ENCODE measurements at places on chromosomes 2 and 18.

DNA sequence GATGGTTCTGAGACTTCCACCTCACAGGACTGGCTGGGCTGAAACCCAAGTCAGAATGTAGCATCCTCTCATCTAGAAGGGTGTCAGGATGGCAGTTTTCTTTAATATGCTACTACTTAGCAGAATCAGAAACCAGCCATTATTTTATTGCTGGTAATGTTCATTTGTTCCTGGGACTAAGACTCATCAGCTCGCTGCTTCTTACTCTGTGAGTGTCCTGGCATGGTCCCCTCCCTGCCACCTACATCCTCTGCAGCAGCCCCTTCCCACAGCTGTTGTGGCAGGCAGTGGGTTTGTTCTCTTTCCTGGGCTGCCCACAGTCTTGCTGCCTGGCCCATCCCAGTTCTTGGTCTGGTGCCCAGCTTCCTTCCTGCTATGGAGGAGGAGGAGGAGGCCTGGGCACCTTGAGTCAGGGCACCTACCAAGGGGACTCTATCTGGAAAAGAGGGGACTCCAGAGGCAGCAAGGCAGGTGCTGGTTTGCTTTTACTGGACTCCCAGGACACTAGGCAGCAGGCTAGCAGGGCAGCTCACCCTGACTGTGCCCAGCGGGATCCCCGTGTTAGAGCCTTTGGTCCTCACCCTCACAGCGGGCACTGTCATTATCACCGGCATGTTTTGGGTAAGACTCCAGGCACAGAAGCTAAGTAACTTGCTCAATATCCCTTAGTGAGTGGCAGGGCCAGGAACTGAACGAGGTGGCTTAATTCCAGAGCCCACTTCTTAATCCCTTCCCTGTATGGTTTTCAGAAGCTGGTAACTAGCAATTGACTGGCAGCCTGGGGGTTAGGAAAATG is 62.1 kb downstream of the LRRFIP1 start:
- DNase-seq: no peak

GRCh38 chr2:27126252-27126710 is 2.7 kb downstream of the ABHD1 start:
- DNase-seq: no peak

GRCh38 chr18:14930076-14930475 is 182.1 kb downstream of the ANKRD30B start:
- no peak for DNase-seq

DNA sequence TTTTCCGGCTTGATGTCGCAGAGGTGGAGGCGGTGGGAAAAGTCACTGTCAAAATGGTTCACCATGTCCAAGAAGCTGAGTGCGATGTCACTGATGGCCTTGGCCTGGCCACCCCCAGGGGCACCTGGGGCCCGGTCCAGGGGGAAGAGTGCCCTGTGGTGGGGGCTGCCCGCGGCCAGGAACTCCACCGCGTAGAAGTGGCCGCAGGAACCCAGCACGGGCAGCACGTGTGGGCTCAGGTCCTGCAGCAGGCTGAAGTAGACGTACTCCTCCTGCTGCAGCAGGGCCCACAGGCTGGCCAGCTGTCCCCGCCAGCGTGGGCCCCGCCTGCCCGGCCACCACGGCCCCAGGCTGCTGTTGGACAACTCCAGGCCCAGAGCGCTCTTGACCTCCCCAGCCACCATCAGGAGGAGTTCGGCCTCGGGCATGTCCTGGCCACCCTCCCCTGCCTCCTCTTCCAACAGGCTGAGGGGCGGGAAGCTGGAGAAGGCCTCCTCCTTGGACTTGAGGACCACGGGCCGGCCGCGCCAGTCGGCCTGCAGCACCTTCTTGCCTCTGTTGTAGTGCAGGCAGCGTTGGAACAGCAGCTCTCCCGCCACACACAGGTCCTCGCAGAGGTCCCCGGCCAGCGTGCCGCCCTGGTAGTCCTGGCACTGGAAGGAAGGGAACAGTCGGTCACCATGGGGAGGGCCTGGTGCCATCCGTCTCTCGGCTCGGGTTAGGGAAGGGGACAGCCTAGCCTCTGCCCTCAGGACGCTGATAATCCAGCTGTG is 10.3 kb downstream of the DIPK1C start:
- DNase-seq: no peak

GRCh38 chr2:55239656-55240222 is 7.3 kb downstream of the RPS27A start:
- no peak for DNase-seq

DNA sequence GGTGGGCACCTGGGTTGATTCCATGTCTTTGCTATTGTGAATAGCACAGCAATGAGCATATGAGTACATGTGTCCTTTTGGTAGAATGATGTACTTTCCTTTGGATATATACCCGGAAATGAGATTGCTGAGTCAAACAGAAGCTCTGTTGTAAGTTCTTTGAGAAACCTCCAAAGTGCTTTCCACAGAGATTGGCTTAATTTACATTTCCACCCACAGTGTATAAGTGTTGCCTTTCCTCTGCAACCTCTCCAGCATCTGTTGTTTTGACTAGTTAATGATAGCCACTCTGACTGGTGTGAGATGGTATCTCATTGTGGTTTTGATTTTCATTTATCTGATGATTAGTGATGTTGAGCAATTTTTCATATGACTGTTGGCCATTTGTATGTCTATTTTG is 194.8 kb downstream of the ZNF804A start:
- DNase-seq: no peak

GRCh38 chr2:30694286-30695055 is 112.8 kb downstream of the CAPN13 start:
- DNase-seq: no peak

DNA sequence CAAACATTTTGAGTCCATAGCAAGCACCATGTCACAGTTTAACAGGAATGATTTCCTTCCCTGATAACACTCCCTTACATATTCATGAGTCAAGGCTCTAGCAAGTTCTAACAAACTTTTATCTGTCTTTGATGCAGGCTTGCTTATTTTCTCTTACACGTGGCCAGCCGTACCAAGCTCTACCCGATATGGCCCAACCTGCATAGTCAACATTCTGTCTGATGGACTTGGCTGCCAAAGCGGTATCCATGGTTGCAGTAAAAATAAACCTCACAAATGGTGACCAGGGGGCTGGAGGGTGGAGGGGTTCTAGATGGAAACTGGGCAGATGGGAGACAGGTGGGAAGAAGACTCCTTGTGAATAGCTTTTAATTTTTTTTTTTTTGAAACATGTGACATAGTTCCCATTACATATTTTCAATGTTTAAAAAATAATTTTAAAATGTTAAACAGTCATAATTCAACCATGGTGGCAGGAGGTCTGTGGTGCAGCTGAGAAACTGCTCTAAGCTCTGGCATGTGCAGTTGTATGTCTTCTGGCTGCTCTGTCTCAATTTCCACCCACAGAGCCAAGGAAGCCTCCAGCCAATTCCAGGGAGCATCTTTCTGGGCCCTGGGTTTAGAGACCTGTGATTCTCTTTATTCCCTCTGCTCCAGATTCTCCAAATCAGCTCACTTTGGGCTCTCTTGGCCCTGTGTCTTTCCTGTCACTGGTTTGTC is 20.7 kb upstream of the CXCR1 start:
- DNase-seq: no peak

- no peak for DNase-seq
These were observed 19.8 kb downstream of the ARL5A start for GRCh38 chr2:151808258-151809072.

GRCh38 chr2:109087055-109087663 is 41.8 kb upstream of the SH3RF3 start:
- DNase-seq: no peak

GRCh38 chr2:71474116-71474743 is 20.9 kb downstream of the DYSF start:
- no peak for DNase-seq

All from HEK293T (cell line).